ENCODE measurements at places on chromosomes 6 and 20.

DNA sequence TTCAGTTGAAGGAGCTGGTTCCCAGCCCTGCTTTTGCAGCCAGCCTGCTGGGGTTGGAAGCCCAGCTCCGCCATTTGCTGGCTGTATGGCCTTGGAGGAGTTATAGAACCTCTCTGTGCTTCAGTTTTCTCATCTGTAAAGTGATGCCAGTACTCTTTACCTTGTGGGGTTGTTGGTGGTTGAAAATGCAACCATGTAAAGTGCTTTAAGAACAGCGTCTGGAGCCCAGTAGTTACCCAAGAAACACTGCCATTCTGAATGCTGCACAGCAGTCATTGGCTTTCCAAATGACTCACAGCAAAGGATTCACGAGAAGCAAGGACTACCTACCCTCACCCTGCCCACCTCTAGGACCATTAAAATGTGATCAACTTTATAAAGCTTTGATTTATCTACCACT, 154.4 kb downstream of the F13A1 start:
- DNase-seq: no peak

- DNase-seq: no peak
These were observed 4.5 kb downstream of the UBE3D start for GRCh38 chr6:83061190-83061589.

- DNase-seq: no peak
These were observed 260.2 kb downstream of the KIF16B start for GRCh38 chr20:16312998-16313397.

- no peak for DNase-seq
These were observed at the start of gene TBXT for GRCh38 chr6:166167801-166168615. TSS of gene TBXT (minus strand) at chr6:166167851. CDS start at chr6:166167591, 260 bp downstream.

- DNase-seq: no peak
These were observed 36.1 kb downstream of the C6orf132 start for GRCh38 chr6:42106112-42107023.

Measured in SJSA1 (cell line).